ENCODE measurements at places on chromosomes 5 and 9.

DNA sequence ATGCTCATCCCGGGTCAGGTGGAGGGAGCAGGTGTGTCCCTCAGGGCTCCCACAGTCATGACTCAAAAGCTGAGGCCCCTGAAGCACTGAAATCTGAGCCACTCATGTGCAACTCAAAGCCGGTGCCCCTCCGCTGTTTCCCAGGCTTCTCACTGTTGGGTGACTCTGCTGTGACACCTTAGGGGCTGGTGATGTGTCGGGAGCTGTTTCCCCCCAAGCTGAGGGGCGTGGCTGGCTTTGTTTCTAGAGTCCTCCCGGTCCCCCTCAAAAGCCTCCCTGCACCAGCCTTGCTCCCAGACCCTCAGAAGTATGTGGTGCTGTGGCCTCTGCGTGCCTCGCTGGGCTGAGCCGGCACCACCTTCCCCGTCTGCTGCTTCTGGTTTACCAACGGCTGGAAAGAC lies 39.7 kb downstream of the PLPP7 start:
- no peak for DNase-seq

DNA sequence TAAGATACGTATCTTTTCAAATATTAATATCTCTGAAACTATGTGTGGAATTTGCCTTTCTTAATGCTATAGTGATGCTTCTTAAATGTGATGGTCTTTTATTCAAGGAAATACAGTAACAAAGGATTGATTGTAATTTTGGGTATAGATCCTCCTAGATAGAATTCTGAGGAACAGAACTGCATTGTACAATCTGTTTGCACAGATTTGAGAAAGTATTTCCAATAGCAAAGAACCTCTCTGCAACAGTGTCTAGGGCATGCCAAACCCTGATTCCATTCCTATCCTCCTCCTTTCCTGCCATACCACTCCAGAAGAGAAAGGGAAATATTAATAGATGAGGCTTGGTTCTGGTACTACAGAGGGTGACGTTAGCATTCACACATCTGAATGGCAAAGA lies 10.4 kb downstream of the SMIM15 start:
- DNase-seq, result no peak

DNA sequence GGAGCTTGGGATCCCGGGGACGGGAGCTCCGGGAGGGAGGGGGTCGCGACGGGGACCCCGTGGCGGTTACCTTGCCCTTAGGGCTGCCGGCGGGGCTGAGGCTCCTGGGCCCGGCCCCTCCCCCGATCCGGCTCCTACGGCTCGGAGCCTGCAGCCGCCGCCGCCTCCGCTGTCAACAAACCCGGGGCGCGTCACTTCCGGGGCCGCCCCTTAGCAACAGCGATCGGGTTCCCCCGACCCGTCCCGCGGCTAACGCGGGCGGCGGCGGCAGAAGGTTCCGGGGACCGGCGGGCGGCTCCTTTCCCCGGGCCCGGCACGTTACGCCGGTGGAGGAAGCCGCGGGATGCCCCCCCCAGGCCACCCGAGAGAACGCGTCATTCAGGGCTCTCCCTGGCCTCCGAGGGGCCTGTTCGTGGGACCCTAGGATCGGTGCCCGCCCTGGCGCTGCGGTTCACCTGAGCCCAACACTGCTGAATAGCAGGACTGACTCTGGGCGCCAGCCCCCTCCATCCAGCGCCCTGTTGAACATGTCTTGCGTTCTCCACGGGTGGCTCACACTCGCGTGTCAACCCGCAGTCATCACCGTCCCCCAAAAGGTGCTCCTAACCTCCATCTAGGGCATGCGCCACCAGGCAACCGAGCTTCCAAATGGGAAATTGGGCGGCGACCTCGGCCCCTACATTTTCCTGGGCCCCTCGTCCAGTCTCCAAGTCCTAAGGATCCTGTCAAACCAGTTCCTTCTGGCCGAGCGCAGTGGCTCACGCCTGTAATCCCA lies at the start of gene ZER1:
Gene ZER1 (minus strand): TSS at position 183 of the 775 bp plus-strand sequence. CDS start 16,362 bp downstream, outside the sequence.
- peak; percentile 87 for DNase-seq

- DNase-seq, result no peak
Observed at GRCh38 chr5:132281856-132282614, 12.2 kb upstream of the SLC22A4 start.

DNA sequence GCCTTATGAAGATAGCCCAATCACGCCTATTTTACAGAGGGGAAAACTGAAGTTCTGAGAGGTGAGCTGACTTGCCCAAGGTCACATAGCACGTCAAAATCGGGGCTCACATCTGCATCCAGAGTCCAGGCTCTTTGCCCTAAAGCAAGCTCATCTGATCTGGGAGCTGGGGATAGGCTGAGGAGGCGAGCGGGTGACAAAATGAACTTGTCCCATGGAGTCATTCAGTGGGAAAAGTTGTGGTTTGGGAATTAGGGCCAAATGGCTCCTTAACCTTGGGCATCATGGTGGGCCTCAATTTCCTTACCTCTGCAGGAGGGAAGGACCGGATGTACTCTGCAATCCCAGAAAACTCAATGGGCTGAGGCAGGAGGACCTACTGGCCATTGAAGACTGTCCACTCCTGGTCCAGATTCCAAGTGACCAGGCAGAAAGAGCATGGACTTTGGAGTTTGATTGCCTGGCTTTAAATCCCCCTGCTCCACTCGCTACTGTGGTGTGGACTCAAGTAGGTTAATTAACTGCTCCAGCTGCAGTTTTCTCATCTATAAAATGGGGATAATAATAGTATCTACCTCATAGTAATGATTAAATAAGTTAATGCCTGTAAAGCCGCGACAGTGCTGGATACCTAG lies 160.4 kb downstream of the RGS3 start:
- no peak for DNase-seq

GRCh38 chr5:93886098-93886806 lies 144.9 kb upstream of the POU5F2 start:
- no peak for DNase-seq

DNA sequence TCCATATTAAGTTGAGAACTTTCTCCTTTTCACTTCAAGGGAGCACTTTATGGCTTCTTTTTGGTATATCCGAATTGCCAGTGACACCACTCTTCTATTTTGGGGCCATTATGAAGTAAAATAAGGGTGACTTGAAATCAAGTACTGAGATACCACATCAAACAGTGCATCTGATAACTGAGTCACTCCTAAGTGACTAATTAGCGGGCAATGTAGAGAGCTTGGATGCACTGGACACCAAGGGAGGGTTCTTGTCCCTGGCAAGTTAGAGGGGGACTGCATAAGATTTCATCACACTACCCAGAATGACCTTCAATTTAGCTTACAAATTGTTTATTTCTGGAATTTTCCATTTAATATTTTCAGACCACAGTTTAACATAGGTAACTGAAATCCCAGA lies 813.9 kb upstream of the CDH10 start:
- DNase-seq, result peak; percentile 1

DNA sequence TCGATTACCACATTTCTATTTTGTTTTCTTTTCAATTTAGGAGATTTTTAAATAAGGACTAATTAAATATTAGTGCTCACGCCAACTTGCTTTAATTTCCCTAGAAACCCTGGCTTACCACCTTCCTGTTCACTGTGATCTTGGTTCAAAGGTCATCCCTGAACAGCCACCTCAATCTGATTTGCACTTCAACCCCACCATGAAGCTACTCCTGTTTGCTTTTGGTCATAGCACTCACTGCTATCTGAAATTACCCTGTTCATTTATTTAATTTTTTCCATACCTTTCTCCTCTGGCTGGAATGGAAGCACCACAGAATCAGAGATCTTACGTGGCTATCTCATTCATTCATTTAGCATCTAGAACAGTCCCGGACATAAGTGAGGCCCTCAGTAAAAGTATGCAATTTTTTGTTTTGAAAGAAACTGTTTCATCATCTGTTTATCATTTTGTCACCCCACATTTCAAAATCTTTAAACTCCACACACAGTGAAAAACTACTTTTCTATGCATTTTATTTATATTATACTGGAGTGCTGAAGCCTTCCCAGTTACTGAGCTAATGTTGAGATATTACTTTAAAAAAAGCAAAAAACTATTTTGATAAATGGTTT lies 17.2 kb upstream of the ADAMTSL1 start:
- no peak for DNase-seq

DNA sequence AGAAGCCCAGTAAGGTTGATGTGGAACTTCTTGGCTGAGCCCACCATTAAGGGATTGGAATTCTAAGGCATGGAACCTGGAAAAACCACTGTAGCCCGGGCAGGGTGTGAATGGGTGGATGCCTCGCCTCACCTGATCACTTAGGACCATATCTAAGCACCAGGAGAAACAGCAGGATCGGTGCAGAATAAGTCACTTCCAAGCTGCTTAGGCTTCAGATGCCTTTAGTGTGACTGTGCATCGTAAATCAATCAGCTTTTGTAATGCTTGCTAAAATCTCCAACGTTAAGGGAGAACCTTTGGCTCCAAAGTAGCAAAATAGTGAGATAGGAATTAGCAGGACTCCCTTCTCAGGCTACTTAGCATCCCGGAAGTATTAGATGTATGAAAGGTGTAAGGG lies 103.9 kb upstream of the MEGF10 start:
- no peak for DNase-seq

DNA sequence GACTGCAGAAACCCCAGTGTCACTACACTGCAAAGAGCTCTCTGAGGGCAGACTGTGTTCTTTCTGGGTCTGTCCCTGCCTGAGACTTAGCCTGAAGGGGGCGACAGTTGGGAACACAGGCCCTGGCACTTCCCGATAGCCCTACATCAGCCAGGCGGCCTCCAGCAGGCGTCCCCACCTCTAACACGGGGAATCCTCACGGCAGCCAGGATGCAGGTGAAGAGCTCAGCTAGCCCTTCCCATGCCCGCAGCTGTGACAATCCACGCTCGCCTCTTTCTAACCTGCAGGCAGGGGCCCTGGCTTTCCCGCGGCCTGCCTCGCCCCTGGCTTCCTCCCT lies 5.9 kb downstream of the MED22 start:
- no peak for DNase-seq

DNA sequence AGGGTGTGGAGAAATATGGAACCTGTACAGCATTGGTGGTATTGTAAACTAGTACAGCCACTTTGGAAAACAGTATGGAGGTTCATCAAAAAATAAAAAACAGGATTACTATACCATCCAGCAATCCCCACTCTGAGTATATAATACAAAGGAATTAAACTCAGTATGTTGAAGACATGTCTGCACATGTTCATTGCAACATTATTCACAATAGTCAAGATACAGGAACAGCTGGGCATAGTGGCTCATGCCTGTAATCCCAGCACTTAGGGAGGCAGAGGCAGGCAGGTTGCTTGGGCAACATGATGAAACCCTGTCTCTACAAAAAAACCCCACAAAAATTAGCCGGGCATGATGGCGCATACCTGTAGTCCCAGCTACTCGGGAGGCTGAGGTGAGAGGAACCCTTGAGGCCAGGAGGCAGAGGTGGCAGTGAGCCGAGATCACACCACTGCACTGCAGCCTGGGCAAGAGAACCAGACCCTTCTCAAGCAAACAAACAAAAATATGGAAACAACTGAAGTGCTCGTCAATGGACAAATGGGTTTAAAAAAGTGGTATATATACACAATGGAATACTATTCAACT lies 63.6 kb downstream of the TMEM174 start:
- DNase-seq, result no peak

DNA sequence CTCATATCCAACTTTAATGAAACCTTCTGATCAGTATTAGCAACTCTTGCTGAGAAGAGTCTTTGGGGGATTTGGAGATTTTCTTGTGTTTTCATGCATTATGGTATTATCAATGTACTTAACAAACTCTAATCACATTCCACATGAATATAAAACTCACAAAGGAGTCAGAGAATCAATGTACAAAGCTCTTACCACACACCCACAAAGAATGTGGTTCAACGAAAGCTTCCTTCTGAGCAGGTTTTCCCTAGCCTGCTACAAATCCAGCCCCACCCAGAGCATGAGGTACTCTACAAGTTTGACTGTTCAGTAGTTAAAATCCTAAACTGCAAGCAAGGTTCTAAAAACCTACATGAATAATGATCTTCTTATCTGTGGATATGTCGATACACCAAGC lies 210.1 kb downstream of the TARS1 start:
- DNase-seq, result no peak

DNA sequence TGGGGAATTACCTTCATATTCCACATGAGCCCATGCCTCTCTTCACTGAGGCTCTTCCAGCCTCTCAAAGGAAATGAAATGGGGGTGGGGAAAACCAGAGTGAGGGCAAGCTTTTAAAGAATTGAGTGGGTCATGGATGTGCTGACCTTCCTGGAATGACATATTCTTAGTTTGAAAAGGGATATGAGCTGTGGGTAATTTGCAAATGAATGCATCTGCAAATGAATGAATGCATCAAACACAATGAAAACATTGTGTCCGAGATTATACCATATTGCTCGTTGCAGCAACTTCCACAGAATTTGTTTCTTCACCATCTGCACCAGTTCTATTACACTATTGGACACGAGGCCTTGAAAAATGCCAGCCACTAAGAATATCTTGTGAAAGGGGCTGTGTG lies 198.6 kb upstream of the CDH6 start:
- no peak for DNase-seq
